ENCODE measurements at places on chromosomes 6 and 20.

DNA sequence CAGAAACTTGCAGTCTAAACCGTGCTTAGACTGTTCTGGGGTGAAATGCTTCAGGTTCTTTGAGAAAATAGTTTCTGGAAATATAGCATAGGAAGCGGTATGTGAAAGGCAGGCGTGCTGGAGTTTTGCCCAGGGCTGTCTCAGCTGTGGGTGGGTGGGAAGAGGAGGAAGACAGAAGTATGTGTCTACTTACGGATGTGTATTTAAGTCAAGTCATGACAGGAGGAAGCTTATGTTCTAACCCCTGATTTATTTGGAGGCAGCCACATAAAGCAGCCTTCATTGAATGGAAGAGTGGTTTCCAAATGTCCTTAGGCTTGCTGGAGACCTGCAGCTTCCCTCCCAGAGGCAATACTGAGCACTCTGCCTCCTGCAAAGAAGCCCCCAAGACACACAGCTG is 345.8 kb upstream of the PRND start:
- peak; percentile 53 for DNase-seq
- peaks cover 9% of the 10 kb centered on the region for H3K4me1 ChIP-seq
- H3K27me3 ChIP-seq: peaks cover 26% of the 10 kb centered on the region
- no peaks in the 10 kb centered on the region for H3K36me3 ChIP-seq
- no peak overlapping the region for H3K27ac ChIP-seq

GRCh38 chr20:10565191-10565921 is 108.4 kb downstream of the JAG1 start:
- H3K36me3 ChIP-seq: peaks cover 27% of the 10 kb centered on the region
- no peak overlapping the region for H3K4me3 ChIP-seq
- H3K4me1 ChIP-seq: peaks cover 16% of the 10 kb centered on the region
- no peaks in the 10 kb centered on the region for H3K27me3 ChIP-seq
- DNase-seq: no peak

GRCh38 chr6:56841751-56842150 is 113.2 kb upstream of the BEND6 start:
- H3K27me3 ChIP-seq: no peaks in the 10 kb centered on the region
- no peak overlapping the region for H3K4me3 ChIP-seq
- DNase-seq: no peak
- peak overlapping the region; percentile 24 for H3K27ac ChIP-seq

DNA sequence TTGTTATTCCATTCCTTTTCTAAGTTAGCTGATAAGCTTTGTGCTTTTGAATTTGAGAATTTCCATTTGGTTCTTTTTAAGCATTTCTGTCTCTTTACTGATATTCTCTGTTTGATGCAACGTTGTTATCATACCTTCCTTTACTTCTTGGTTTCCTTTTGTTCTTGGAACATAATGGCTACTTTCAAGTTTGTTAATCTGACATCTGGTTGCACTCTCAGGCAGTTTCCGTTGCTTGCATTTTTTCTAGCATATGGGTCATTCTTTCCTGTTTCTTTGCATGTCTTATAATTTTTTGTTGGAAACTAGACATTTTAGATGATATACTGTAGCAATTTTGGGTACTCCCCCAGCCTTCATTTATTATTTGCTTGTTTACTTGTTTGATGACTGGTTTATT is 12.5 kb downstream of the CDC5L start:
- no peaks in the 10 kb centered on the region for H3K4me1 ChIP-seq
- no peak for DNase-seq
- peaks cover 47% of the 10 kb centered on the region for H3K36me3 ChIP-seq
- H3K27me3 ChIP-seq: no peaks in the 10 kb centered on the region

DNA sequence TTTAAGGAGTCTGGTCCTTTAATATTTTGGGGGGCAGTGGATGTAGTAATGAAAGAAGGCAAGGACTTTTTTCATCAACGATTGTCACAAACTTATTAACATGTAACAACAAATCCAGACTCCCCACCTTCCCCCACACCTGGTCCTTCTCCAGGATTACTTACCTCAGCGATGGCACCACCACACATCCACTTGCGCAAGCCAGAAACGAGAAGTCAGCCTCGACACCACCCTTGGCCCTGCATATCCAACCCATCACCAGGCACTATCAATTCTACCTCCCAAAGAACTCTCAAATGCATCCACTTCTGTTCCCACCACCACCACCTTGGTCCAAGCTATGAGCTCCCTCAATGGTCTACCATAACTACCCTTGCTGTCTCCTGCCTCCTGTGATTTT is 6.6 kb downstream of the EZR start:
- H3K27me3 ChIP-seq: no peaks in the 10 kb centered on the region
- DNase-seq: no peak

- H3K4me3 ChIP-seq: no peak overlapping the region
- no peaks in the 10 kb centered on the region for H3K27me3 ChIP-seq
- peaks cover 14% of the 10 kb centered on the region for H3K36me3 ChIP-seq
- DNase-seq: no peak
These were observed 17.1 kb downstream of the NPEPL1 start for GRCh38 chr20:58709703-58710039.

GRCh38 chr6:89840538-89840937 is 10.9 kb downstream of the CASP8AP2 start:
- H3K27me3 ChIP-seq: no peaks in the 10 kb centered on the region
- peaks cover 19% of the 10 kb centered on the region for H3K36me3 ChIP-seq
- DNase-seq: no peak
- peak overlapping the region; percentile 89 for H3K27ac ChIP-seq
- peak overlapping the region; percentile 4 for H3K4me3 ChIP-seq

GRCh38 chr6:44732243-44732642 is 344.7 kb downstream of the CDC5L start:
- no peak for DNase-seq
- no peaks in the 10 kb centered on the region for H3K36me3 ChIP-seq
- H3K27ac ChIP-seq: no peak overlapping the region
- H3K4me1 ChIP-seq: peaks cover 41% of the 10 kb centered on the region
- no peak overlapping the region for H3K4me3 ChIP-seq

GRCh38 chr20:37244572-37244957 is 17.0 kb downstream of the GHRH start:
- H3K27ac ChIP-seq: no peak overlapping the region
- DNase-seq: no peak
- no peaks in the 10 kb centered on the region for H3K4me1 ChIP-seq
- H3K4me3 ChIP-seq: no peak overlapping the region
- H3K27me3 ChIP-seq: no peaks in the 10 kb centered on the region
- H3K36me3 ChIP-seq: peaks cover 30% of the 10 kb centered on the region
